ENCODE measurements at places on chromosomes 2 and 18.
A peak's percentile ranks its signal among the peaks of the same experiment; 100 is the strongest.

GRCh38 chr18:79903071-79903635 is 48.3 kb downstream of the SLC66A2 start:
- DNase-seq = no peak

DNA sequence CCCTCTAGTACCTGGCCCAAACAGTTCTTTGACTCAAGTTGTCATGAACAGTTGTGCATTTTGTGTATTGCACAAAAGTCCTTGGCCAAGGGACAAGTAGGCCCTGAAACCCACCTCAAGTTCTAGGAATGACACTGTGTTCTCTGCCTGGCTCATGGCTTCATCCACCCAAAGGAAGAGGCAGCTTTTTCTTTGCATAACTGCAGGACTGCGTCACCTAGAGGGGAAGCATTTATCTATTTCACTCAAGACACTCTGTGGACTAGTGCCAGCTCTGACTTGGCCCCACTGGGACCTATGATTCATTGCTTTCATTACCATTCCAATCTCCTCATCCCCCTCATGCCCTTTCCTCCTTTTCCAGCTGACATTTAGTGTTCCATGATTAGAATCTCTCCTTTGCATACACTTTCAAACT is 119.3 kb upstream of the SIX2 start:
- peak; percentile 82 for DNase-seq

GRCh38 chr18:66792466-66792865 is 188.6 kb upstream of the CDH19 start:
- DNase-seq = peak; percentile 6

DNA sequence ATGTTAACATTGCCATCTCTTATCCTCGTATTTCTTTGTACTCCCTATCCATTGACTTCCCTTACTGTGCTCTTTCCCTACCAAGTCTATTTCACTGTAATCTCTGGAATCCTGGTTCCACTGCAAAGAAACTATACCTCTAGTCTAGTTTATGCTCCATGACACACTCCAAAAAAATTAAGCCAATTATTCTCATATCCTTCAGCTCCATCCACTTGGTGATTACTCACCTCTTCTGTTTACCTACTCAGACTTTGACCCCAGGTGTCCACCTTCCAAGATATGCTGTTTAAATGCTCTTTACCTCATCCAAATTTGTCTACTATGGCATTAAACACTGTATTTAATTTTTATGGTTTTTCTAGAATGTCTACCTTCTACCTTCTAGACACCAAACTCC is 137.9 kb downstream of the ATAD2B start:
- DNase-seq = no peak

- no peak for DNase-seq
Measured at GRCh38 chr18:43886341-43886740, 609.1 kb upstream of the SYT4 start.

- DNase-seq = no peak
Measured at GRCh38 chr2:161796192-161796591, 172.0 kb downstream of the SLC4A10 start.

GRCh38 chr18:47490882-47491281 is 239.4 kb upstream of the SKOR2 start:
- DNase-seq = no peak

GRCh38 chr2:33425586-33426031 is 50.8 kb upstream of the RASGRP3 start:
- peak; percentile 62 for DNase-seq

- DNase-seq = peak; percentile 88
Measured at GRCh38 chr2:46062637-46063412, 234.4 kb upstream of the EPAS1 start.

DNA sequence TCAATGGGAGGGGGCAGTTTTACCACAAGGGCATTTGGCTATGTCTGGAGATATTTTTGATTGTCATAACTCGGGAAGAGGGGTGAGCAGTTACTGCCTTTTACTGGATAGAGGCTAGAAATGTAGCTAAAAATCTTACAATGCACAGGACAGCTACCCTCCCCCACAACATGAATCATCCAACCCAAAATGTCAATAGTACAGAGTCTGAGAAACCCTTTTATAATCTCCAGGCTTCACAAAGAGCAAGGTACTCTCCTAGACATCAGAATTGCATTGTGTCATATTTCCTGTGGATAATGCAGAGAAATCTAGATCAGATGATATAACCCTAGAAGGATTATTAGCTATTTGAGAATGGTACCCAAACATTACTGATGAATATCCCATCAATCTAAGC is 277.1 kb upstream of the NRP2 start:
- no peak for DNase-seq

DNA sequence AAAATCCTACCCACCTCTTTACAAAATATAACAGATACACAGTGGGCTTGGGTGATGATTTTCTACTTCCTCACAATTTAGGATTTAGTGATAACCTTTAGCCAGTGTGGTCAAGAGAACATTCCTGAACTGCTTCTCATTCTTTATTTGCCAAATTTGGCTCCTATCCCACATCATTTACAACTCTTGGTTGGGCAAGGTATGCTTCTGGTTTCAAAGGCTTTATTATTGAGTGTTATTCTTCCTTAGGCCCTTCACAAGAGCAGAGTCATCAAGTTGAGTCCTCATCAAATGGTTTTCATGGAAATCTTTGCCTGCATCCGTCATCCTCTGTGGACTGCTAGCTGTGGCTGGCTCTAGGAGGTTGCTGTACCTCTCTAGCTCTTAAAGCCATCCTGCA is 472.0 kb upstream of the ETAA1 start:
- no peak for DNase-seq

DNA sequence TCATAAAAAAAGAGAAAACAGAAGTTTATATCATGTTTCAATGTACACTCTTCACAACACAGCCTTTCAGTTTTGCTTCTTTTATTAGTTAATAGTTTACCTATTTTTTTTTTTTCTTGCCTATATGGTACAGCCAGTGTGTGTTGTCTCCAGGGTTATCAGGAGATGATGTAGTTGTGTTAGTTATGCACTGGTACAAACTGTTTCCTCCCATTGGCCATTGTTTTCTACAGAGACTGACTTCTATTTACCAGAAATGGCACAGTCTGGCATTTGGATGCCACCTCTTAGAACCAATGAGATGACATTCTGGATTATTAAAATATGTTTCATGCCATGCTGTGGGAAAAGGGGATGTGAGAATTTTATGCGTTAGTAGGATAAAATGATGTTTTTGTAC is 339.4 kb downstream of the PLCL1 start:
- no peak for DNase-seq

All from mesenchymal stem cell (in vitro differentiated cells and primary cell).